ENCODE measurements at places on chromosomes 5 and 9.
A peak's percentile ranks its signal among the peaks of the same experiment; 100 is the strongest.

DNA sequence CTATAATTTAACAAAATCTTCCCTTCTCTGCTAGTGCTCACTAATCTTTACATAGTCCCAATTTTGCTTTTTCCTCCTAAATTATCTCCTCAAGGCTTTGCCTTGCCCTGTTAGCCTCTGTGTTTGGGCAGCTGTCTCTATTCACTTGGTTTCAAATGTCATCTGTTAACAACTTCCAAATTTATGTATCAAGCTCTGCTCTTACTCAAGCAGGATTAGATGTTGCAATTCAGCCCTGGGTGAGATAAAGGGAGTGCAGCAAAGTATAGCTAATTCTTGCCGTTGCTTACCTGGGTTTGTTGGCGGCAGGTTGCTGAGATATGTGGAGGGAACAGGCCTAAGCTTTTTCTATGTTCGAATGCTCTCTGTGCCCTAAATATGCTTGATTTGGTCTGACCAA lies 483.8 kb downstream of the DMAC1 start:
- H3K27me3 ChIP-seq: no peaks in the 10 kb centered on the region
- DNase-seq: no peak
- no peak overlapping the region for H3K4me3 ChIP-seq
- no peaks in the 10 kb centered on the region for H3K36me3 ChIP-seq

DNA sequence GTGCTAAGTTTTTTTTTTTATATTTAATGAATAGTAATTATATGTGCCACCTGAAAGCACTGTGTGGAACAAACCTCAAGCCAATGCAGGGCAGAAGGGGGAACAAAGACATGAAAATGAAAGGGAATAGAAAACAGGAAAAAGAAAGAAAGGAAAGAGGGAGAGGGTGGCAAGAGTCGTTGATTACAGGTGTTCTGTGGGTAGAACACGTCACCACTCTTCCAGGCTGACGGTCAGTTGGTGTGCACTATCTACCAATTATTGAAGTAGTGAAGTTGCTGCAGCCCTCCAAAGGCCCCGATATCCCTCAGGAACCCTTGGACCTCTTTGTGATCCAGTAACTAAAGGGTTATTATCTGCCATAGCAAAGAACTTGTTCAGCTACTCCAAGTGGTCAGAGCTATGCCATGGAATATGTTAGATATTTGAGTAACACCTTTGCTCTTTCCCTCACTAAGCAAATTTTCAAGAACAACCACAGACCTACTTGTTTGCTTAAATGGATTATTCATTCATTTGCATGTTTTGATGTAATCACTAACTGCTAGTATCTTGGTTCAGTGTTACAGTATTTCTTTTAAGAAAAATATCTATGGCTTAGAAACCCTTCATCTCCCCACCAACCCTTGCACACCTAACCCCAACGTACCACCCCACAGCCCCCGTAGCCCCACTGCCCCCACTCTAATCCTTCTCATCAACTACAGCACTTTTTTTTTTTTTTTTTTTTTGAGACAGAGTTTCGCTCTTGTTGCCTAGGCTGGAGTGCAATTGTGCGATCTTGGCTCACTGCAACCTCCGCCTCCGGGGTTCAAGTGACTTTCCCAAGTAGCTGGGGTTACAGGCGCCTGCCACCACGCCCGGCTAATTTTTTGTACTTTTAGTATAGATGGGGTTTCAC lies 31.3 kb downstream of the FYB1 start:
- no peak overlapping the region for H3K27ac ChIP-seq
- H3K27me3 ChIP-seq: no peaks in the 10 kb centered on the region
- H3K4me1 ChIP-seq: no peaks in the 10 kb centered on the region
- H3K36me3 ChIP-seq: no peaks in the 10 kb centered on the region
- DNase-seq: no peak
- no peak overlapping the region for H3K4me3 ChIP-seq

GRCh38 chr5:79436821-79437220 lies 77.1 kb downstream of the HOMER1 start:
- H3K4me3 ChIP-seq: no peak overlapping the region
- DNase-seq: no peak

DNA sequence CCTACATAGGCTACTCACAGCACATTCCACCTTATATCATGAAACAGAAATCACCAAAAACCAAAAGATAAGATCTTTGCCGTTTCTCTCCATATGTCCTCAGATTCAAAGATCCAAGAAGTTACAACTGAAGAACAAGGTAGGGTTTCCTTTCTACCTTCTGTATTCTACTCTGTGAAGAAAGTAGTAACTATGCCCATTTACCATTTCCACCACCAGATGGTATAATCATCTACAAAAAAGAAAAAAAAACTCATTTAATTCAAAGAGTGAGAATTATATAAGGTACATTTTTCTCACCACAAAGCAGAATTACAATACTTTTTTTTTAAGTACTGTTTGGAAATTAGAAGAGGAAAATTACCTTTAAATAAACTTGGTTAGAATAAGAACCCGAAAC lies 172.6 kb upstream of the PTGER4 start:
- H3K4me3 ChIP-seq: no peak overlapping the region
- no peak for DNase-seq
- no peaks in the 10 kb centered on the region for H3K27me3 ChIP-seq
- no peaks in the 10 kb centered on the region for H3K36me3 ChIP-seq
- no peaks in the 10 kb centered on the region for H3K4me1 ChIP-seq
- H3K27ac ChIP-seq: no peak overlapping the region

DNA sequence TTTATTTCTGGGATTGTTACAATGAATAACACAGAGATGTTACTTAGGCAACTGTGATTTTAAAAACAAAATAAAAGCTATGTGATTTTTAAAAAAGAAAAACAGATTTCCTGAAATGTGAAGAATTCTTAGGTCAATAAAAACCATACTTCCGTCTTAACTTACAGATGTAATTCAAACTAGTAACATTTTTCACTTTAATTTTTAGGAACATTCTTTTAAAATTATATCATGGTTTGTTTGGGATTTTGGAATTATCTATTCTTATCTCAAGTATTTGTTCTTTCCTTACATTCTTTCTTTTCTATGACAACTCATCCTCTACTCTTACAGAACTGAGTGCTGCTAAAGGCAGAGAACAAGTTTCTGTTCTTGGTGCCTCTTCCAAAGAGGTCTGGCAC lies 159.5 kb downstream of the RAPGEF6 start:
- H3K27ac ChIP-seq: no peak overlapping the region
- H3K4me1 ChIP-seq: no peaks in the 10 kb centered on the region
- DNase-seq: no peak
- H3K4me3 ChIP-seq: no peak overlapping the region

DNA sequence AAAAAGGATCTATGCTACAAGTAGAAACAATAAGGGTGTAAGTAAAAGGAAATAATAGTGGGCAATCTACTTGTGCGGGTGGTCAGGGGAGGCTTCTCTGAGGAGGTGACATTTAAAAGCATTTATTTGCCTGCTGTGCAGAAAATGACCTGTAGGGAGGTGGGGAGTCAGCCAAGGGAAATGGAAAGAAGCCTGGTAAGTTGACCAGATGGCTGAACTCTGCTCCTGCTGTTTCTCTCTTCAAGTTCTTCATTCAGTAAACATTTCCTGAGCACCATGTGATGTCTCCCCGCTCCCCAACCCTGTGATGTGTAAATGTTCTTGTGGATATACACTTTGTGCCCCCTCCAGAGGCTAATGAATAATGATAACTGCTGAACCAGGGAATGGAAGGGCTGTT lies 9.9 kb upstream of the SPIN1 start:
- no peaks in the 10 kb centered on the region for H3K36me3 ChIP-seq
- no peak overlapping the region for H3K4me3 ChIP-seq
- H3K27me3 ChIP-seq: no peaks in the 10 kb centered on the region
- H3K27ac ChIP-seq: no peak overlapping the region
- no peak for DNase-seq

DNA sequence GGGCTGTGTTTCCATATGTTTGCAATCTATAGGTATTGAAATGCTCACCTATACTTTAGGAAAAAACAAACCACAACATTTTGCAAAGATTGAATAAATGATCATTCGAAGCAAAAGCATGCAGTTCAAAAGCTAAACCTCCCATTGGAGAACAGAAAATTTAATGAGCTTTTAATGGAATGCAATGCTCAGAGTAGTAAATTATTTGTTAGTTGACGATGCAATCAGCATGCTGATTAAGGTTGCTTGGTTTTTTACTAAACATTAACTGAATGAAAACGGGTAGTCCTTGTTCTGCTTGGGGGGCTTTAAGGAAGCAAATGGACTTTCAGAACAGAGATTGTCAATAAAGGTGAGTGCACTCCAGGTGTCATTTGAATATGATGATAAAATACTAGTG lies 123.3 kb upstream of the TMEM161B start:
- no peak for DNase-seq
- no peaks in the 10 kb centered on the region for H3K4me1 ChIP-seq
- H3K4me3 ChIP-seq: no peak overlapping the region
- no peaks in the 10 kb centered on the region for H3K27me3 ChIP-seq
- no peaks in the 10 kb centered on the region for H3K36me3 ChIP-seq
- no peak overlapping the region for H3K27ac ChIP-seq

DNA sequence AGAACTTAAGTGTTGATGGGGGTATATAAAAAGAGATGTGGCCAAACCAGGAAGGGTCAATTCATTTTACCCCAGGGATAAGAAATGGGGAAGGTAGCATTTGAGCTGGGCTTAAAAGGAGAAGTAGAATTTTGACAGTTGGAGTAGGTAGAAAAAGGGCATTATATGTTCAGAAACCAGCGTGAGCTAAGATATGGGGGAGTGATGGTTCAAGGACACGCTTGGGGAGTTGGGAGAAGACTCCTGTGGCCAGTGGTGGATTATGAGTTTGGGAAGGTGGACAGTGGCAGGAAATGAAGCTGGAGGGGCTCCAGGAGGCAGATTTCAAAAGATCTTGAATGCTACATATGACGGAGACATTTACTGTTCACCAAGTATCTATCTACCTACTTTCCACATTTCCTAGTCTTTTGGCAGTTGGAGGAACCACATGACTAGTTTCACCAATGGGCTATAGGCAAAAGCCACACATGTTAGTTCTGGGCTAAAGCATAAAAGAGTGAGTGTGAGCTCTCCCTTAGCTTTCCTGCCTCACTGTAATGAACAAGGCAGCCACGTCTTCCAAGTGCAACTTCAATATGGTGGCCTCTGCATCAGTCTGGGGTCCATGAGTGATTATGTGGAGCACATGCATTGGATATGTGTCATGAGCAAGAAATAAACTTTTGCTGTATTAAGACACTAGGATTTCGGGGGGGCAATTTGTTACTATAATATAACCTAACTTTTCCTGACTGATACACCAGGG lies 15.7 kb upstream of the GSN start:
- H3K27ac ChIP-seq: no peak overlapping the region
- no peaks in the 10 kb centered on the region for H3K27me3 ChIP-seq
- no peaks in the 10 kb centered on the region for H3K4me1 ChIP-seq
- H3K36me3 ChIP-seq: no peaks in the 10 kb centered on the region
- DNase-seq: no peak

DNA sequence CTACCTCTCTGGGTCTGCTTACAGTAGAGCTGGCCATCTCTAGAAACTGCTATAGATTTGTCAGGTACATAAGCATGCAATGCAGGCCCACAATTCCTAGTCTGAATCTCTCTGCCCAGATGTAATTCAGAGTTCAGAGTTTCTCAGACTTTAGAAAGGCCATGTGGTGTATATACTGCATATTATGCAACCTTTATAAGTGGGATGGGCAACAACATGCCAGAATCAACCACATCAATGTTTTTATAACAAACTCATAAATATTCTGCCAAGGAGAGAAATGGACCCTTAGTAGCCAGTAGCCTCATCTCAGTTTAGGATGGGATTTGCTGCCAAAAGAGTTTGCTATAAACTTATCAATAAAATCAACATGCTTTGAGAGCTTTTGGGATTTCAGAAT lies 78.8 kb downstream of the SLC1A1 start:
- no peaks in the 10 kb centered on the region for H3K4me1 ChIP-seq
- no peak overlapping the region for H3K4me3 ChIP-seq
- no peak overlapping the region for H3K27ac ChIP-seq
- no peaks in the 10 kb centered on the region for H3K36me3 ChIP-seq
- DNase-seq: no peak
- no peaks in the 10 kb centered on the region for H3K27me3 ChIP-seq

GRCh38 chr9:136316896-136317676 lies 10.3 kb upstream of the GPSM1 start:
- H3K4me1 ChIP-seq: no peaks in the 10 kb centered on the region
- H3K27ac ChIP-seq: no peak overlapping the region
- no peaks in the 10 kb centered on the region for H3K27me3 ChIP-seq
- H3K4me3 ChIP-seq: no peak overlapping the region
- H3K36me3 ChIP-seq: no peaks in the 10 kb centered on the region
- no peak for DNase-seq

DNA sequence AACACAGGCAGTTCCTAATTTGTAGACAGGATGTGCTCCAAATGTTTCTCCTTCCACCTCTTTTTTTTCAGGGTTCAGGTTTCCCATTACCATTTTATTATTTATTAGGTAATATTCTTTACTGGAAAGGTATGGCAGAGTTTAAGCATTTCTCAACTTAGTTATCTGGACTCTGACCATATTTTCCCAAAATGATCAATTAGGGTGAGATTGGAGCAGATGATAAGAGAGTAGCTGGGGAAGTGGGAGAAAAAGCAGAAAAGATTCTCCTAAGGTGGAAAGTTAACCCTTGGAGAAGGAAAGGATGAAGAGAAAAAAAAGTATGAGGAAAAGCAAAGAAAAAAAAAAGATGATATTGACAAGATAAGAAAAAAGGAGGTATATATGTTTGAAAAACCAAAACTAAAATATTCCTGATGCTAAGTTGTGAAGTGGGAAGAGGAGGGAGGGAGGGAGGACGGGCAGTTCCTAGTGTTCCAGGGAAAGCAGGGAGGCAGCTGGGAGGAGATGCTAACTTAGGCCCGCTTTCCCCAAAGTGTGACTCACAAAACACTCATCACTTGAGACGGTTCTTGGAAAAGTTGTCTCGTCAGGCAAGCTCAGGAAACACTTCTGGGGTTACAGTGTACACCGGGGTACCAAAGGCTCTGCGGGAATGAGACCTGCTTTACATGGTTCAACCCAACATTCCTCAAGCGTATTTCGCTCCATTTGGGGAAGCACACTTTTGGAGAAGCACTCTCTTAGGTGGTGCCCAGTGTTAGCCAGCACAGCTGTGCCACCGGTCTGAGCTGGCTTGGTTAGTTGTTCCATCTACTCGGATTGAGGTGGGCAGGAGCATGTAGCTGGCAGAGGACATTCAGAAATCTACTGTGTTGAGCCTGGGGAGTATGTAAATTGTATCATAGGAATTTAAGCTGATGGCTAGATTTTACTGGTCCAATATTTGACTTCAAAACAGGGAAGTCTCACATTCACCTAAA lies 35.1 kb downstream of the B4GALT1 start:
- peaks cover 62% of the 10 kb centered on the region for H3K4me1 ChIP-seq
- no peak overlapping the region for H3K4me3 ChIP-seq
- DNase-seq: no peak
- H3K27ac ChIP-seq: peak overlapping the region; percentile 61
- H3K27me3 ChIP-seq: no peaks in the 10 kb centered on the region
- H3K36me3 ChIP-seq: no peaks in the 10 kb centered on the region

GRCh38 chr9:10704720-10705119 lies 91.9 kb upstream of the PTPRD start:
- H3K4me1 ChIP-seq: no peaks in the 10 kb centered on the region
- DNase-seq: no peak
- H3K27ac ChIP-seq: no peak overlapping the region
- no peaks in the 10 kb centered on the region for H3K36me3 ChIP-seq

Data from vagina (tissue), 2 donors.